ENCODE measurements at places on chromosomes 12 and 14.

DNA sequence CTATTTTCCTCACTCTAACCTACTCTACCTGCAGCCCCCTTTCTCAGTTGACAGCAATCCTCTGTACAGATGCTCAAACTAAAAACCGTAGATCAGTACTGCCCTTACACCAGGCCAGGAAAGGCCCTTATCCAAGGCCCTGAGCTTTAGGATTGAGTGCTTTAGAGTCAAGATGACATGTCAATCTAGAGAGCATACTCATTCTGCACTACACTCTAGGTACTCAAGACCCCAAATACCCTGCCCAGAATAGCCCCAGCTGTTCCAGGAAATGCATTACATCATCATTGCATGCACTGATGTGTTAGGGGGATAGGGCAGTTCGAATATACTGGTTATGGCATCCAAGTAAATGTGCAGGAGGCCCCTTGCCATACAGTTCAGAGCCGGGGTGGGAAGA is 3.5 kb upstream of the PHLDA1 start:
- DNase-seq: no peak

DNA sequence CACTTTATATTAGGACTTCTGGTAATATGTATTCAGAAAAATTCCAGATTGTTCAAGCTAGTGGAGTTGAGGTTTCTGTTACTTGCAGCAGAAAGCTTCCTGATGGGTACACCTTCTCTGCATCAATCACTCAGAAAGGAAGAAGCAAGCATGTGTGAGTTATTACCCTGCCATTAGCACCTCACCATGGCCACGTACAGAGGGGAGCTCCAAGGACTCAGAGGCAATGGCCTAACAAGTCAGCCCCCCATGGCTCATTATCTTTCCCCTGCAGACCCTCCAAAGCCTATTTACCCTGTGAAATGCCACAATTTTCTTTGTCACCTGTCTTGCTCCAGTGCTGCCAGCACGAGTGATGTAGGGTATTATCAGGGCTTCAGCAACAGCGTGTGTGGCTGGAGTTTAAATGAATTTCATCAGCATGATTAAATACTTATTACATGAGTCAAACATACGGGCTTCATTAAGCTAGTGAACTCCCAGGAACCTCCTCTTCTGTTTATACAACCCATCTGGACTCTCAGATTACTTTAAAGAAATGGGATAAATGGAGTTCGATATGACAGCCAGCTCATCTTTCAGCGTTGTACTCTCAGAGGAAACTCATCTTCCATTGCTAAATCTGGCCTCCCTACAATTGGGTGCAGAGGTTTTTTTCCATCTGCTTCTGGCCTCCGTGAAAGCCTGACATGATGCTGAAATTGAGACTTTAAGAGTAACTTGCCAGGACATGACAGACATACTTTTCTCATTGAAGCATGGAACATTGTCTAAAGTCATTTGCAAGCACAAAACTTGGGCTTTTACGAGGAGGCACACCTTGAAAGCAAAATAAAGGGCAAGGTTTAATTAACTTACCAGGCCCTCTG is 135.9 kb downstream of the TMEM30B start:
- no peak for DNase-seq

GRCh38 chr12:77894556-77894955 is 63.9 kb downstream of the NAV3 start:
- DNase-seq: no peak

DNA sequence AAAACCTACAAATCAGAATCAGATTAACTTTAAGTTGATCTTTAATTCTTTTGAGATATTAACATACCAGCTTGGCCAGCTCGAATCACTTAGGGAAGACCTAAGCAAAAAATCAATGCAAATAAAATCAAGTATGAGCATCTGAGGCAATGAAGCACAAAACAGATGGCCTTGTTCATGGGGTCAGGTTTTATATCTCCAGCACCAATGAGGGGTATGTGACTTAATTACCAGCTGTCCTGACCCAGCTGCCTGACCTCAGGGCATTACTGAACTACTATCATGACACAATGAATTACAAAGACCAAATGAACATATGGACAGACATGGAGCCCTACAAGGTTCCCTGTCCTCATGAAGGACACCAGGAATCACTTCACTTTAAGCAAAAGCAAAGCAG is 70.5 kb downstream of the FGD6 start:
- no peak for DNase-seq

- DNase-seq: peak; percentile 16
Observed at GRCh38 chr12:105954951-105955931, 183.5 kb downstream of the NUAK1 start.

- DNase-seq: no peak
Observed at GRCh38 chr12:111788178-111788654, 21.5 kb downstream of the ALDH2 start.

GRCh38 chr14:88005978-88006851 is 1.3 kb downstream of the GPR65 start:
- DNase-seq: no peak

DNA sequence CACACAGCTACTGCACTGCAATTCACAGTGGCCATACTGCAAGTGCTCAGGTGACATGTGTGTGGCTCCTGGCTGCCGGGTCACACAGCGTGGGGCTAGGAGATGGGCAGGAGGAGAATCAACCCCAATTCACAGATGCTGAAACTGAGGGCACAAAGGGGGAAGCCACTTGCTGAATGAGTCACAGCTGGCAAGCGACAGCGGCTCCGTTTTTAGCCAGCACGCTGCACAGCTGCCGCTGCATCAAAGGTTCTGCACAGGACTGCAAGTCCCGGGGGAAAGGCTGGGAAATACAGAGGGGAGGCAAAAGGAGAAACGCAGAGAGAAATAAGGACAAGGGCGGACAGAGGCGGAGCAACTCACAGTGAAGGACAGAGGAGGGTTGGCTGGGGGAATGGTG is 57.9 kb downstream of the KDM2B start:
- no peak for DNase-seq

- DNase-seq: no peak
Observed at GRCh38 chr12:116898669-116899068, 12.1 kb upstream of the FBXW8 start.

DNA sequence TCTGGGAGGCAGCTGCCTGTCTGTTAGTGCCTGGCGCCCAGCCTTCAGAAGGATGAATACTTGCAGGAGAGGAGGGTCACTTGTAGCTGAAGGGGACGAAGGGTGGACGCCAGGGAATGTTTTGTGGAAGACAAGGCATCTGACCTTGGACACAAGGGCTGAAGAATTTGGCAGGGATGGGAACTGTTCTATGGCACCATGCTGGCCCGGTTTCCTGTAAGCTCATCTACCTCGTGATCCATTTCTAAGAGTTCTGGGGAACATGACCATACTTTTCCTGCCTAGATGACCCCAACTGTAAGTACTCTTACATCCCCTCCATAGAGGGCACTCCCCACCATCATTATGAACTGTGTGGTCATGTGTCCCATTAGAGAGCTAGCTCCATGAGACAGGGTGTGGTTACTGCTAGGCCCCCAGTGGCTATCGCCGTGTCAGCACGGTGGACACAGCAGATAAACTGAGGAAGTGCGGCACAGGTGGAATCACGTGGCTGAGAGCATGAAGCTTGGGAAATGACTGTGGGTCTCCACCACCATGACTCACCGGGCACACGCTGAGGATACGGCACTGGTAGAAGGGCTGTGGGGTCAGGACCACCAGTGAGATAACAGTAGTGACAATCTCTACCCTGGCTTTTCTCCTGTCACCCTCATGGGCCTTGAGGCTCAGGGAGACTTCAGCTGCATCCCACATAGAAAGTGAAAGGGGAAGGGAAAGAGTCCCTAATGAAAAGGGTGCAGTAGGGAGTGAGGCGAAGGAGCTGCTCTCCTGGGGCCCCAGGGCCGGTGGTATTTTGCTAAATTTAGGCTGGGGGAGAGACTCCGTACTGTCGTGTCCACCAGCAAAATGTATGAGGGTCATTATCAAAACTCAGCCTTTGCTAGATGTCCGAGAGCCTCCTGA is 252.6 kb downstream of the FOXN3 start:
- DNase-seq: peak; percentile 76

DNA sequence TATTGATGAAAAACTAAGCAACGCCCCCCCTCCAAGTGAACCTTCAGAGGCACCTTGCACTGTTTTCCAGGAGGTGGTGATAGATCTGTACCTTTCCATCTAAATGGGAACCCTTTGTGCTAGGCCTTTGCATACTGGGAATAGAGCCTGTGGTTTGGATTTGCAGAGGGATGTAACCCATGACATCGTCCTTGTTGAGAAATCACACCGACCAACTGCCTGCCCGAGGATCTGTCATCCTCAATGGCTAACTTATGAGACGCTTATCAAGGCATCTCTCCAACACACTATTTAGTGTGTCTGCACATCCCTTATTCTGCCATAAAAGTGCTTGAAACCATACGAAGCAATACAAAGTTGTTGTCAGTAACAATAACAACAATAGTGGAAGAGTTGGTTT is 22.9 kb downstream of the NTN4 start:
- DNase-seq: no peak

GRCh38 chr12:1384910-1385309 is 209.5 kb downstream of the FBXL14 start:
- no peak for DNase-seq

GRCh38 chr12:116597886-116598285 is 38.7 kb downstream of the MAP1LC3B2 start:
- no peak for DNase-seq

DNA sequence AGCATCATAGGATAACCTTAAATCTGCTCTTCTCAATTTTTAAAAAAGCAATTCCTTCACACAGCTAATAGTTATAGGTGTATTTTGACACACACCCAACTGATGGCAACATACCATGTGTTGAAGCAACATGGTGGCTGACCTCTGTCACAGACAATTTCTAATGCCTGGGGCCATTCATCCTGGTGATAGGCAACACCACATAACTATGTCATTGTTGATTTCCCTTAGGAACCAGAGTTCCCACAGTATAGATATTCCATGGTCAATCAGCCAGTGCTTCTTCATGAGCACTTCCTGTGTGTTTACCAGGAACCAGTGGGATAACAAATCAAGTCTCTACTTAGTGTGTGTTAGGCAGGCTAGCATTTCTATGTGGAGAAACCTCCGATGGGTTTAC is 88.3 kb downstream of the FIGNL2 start:
- DNase-seq: no peak

- DNase-seq: no peak
Observed at GRCh38 chr12:101327546-101327945, 47.6 kb downstream of the UTP20 start.

DNA sequence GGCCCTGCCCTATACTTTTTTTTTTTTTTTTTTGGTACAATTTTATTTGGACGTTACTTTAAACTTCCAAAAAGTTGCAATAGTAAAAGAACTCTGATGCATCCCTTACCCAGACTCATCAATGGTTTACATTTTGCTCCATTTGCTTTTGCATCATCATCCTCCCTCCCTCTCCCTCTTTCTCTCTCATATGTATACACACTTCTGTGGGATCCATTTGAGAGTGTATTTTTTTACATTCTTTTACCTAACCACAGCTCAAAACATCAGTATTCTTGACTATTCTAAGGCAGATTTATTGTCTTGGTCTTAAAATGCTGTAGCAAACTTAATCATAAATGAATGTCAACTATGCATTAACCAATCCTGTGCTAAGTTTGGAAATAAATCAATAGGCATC is 111.6 kb downstream of the PRICKLE1 start:
- DNase-seq: no peak

DNA sequence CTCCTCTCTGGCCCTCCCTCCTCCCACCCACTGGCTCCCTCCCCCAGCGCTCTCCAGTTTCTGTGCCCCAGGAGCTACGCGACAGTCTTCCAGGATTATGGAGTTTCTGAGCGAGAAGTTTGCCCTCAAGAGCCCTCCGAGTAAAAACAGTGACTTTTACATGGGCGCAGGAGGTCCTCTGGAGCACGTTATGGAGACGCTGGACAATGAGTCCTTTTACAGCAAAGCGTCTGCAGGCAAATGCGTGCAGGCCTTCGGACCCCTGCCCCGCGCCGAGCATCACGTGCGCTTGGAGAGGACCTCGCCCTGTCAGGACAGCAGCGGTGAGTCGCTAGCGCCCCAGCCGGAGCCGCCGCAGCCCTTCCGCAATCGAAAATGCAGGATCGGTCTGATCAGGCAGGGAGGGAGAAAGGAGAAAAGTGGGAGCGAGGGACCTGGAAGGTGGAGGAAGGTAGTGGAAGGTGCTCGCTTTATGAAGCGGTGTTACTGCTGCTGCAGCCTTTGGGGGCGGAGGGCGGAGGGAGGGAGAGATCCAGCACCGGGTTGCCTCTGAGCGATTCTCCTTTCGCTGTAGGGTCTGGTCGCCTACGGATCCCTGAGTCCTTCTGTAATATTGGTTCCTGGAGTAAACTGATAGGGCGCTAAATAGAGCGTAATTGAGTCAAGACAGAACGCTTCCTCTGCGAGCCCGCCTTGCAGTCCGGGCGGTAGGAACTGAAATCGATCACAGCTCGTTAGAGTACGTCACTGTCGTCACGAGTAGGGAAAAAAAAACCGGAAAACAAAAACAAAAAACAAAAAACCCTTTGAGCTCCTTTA is at the start of gene ALX1:
TSS of gene ALX1 (plus strand) at position 56 of the 819 bp plus-strand sequence. CDS start at position 98, 42 bp downstream.
- no peak for DNase-seq

- no peak for DNase-seq
Observed at GRCh38 chr14:43183916-43184315, 1323.2 kb downstream of the FSCB start.

DNA sequence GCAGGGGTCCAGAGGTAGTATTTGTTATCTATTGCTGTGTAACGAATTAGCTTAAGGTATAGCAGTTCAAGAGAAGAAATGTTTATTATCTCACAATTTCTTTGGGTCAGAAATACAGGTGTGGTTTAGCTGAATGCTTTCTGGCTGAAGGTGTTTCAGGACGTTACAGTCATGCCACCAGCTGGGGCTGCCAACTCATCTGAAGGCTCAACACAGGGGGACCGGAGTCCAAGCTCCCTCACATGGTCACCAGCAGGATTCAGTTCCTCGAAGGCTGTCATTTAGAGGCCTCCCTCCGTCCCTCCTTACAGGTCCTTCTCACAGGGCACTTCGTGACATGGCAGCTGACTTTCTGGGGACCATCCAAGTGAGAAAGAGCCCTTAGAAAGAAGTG is 37.5 kb upstream of the SINHCAF start:
- DNase-seq: no peak

- no peak for DNase-seq
Observed at GRCh38 chr12:30044206-30044605, 260.5 kb upstream of the TMTC1 start.

- no peak for DNase-seq
Observed at GRCh38 chr14:87252103-87252502, 740.9 kb downstream of the GALC start.

DNA sequence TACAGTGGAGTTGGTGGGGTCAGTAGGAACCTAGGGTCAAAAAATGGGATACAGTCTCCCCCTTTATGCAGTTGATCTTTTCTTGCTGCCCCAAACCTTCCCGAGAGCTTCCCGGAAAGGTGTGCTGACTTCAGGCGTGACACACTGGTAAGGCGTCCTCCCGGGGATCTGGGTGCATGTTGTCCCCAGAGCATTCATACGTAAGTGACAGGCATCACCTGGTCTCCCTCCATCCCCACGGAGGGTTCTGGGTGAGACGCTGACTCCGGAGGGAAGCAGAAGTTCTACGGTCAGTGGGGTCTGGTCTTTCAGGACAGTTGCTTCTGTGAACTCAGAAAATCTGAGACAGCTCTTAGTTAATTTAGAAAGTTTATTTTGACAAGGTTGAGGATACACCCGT is 159.6 kb upstream of the RTL1 start:
- DNase-seq: no peak
